NCI-H345 (cell line): ENCODE measurements at places on chromosomes 6 and 20.

DNA sequence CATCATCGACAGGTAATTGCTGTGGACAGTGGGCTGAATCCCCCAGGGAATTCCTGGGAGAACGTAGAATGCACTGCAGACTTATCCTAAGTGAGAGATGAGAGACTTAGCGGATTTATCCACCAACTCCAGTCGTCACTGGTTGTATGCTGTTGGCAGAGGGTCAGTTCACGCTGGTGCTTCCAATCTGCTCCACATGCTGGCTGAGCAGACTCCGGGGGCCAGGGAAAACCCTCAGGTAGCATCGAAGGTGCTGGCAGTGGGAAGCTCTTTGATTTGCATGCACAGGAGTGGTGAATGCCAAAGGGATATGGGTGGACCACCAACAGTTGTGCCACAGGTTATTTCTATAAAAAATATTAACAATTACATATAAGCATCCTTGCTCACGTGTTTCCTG lies 20.2 kb downstream of the TTLL9 start:
- no peak for DNase-seq

- DNase-seq = no peak
Measured at GRCh38 chr20:41057999-41058673, 29.5 kb downstream of the TOP1 start.

GRCh38 chr20:2602046-2602735 lies 50.2 kb upstream of the NOP56 start:
- no peak for DNase-seq

GRCh38 chr6:132728616-132729015 lies 14.8 kb upstream of the VNN1 start:
- no peak for DNase-seq

DNA sequence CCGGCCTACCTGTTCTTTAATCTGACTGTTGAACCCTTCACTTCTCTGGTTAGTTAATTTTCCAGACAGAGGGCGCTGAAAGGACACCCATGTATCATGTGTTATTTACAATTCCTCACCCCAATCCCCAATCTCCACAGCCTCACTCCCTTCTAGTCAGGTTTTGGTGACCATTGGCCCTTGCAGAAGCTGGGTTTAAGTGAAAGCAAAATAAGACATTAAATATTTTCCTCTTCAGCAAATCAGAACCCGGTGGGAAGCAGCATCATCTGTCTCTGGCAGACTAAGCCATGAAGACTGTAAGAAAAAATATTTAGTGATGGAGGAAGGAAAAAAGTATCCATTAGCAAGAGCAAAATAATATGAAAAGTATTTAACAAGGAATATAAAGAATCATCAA lies 9.4 kb upstream of the HLA-DQA1 start:
- DNase-seq = no peak

DNA sequence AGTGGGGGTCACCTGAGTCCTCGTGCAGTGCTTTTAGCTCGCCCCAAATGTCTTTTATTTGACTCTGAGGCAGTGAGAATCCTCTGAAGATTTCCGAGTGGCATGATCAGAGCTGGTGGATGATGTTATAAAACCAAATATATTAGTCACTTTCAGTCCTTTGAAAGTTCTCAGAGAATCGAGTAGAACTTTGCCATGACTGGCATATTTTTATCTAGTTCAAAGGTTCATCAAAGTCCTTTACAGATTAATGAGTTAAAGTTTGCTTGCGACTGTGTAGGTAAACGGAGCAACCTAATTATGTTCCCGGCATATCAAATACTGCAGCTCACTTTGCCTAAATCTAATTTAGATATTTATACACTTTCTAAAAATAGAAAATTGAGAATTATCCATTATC lies 498.5 kb upstream of the NOX3 start:
- DNase-seq = no peak

DNA sequence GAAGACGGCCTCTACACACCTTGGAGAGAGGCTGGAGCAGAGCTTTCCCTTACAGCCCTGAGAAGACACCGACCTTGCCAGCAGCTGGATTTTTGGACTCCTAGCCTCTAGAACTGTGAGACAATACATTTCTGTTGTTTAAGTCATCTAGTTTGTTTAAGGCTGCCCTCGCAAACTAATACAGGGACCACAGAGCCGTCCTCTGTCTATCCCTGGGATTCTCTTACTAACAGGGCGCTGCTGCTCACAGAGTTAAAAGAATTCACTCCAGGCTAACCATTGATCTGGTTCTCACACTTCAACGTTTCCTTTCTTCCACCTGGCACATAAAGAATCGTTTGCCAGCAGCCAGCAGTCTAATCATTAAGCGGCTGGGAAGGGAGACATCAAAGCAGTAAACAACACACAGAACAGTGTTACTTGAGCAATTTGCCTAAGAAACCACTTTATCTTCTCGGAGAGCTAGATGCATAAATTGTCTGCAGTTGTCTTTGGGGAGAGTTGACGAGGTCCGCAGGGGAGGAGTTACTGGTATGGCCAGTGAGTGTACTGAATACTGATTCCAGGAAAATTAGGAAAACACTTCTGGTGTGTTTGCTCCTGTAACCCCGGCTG lies 103.5 kb upstream of the AKAP12 start:
- no peak for DNase-seq

DNA sequence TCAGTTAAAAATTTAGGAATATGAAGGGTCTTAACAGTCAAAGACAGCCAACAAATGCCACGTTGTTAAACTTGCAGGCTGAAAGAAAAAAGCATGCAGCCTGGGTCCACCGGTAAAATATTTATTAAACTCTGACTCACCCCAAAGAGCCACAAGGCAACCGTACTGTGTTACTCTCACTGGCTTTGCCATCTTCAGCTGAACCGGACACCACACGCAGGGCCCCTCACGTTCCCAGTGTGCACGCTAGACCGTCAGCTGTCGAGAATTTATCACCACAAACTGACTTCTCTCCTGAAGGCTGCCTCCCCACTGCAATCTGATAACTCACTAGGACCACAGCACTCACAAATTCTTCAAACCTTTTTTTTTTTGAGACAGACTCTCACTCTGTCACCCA lies 30.7 kb downstream of the HUS1B start:
- DNase-seq = no peak

- no peak for DNase-seq
Measured at GRCh38 chr20:57957411-57958049, 247.7 kb upstream of the PMEPA1 start.

- DNase-seq = no peak
Measured at GRCh38 chr6:112680091-112680490, 333.0 kb downstream of the RFPL4B start.

DNA sequence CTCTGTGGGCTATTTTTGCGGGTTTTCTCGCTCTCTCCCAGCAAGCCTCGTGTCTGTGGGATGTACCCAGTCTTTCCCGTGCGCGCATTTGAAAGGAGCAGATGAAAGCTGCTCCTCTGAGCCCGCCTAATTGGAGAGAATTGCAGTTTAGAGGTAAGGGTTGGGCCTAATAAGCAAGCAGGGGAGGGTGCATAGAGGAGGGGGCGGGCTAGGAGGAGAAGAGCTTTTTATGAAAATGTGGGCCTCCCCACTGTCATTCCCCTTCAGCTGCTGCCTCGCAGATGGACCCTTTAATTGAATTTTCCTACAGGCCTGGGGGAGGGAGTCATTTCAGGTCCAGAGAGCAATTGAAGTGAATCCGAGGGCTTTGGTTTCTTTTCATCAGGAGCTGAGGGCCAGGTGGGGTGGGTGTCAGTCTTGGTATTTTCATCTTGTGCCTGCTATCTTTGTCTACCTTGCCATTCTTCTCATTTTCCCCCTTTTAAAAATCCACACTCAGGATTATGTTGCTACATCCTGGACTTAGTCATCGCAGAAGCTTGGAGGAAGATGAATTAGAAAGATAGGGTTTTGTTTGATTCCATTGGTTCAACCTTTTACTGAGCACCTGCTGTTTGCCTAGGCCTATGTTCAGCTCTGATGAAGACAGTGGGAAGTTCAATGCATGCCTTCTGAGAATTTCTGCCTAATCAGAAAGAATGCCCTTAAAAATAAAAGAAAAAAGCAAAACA lies 423.4 kb downstream of the CD83 start:
- DNase-seq = no peak

- no peak for DNase-seq
Measured at GRCh38 chr6:75376347-75377024, 91.9 kb upstream of the TMEM30A start.

DNA sequence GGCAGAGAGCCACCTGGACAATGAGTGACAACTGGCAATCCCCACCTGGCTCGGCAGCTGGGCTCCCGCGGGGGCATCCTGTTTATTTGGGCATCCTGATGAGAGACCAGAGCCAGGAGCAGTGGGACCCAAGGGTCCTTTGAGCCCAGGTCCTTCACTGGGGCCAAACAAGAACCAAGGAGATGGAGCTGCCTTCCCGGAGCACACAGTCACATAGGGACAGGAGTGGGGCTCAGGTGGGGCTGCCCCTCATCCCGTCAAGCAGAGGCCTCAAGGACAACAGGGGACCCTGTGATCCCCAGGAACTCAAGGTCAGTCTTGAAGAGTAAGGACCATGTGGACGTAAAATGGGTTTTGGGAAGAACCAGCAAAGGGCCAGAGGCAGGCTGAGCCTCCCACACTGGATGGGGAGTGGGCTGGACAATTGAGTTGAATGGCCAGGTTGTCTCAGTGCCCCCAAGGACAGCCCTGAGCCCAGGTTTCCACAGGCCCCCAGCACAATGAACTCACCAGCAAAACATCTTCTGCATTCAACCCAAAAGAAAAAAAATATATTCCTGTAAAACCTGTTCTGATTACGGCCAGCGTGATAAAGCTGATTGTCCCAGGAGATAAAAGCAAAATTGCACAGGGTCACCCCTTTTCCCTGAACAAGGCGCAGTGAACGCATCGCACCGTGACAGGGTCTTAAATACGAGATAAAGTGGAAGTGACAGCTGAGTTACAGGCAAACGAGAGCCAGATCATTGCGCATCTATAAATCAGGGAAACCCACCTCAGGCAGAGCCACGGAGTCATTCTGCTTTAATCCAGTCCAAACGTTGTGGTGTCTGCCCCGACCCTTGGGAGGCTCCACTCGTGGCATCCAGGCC lies 86.2 kb downstream of the ANKRD60 start:
- DNase-seq = no peak

DNA sequence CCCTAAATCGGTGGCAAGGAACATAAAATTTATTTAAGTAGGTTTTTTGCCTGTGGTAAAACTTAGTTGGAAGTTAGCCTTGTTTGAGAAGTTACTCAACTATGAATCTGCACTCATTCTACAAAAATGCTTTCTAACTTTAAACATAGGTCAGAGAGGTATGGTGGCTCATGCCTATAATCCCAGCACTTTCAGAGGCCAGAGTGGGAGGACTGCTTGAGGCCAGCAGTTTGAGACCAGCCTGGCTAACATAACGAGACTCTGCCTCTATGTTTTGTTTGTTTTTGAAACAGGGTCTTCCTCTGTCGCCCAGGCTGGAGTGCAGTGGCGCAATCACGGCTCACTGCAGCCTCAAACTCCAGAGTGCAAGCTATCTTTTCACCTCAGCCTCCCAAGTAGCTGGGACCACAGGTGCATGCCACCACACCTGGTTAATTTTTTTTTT lies 16.2 kb downstream of the USP49 start:
- no peak for DNase-seq

- DNase-seq = no peak
Measured at GRCh38 chr6:114055763-114056162, 84.8 kb upstream of the HDAC2 start.

- DNase-seq = no peak
Measured at GRCh38 chr6:7047966-7048365, 59.8 kb upstream of the RREB1 start.
